ENCODE measurements at places on chromosomes 2 and 18.

- no peak for DNase-seq
Measured at GRCh38 chr18:33616556-33616955, 38.5 kb downstream of the ASXL3 start.

- no peak for DNase-seq
Measured at GRCh38 chr2:82511894-82512293, 1947.2 kb downstream of the SUCLG1 start.

DNA sequence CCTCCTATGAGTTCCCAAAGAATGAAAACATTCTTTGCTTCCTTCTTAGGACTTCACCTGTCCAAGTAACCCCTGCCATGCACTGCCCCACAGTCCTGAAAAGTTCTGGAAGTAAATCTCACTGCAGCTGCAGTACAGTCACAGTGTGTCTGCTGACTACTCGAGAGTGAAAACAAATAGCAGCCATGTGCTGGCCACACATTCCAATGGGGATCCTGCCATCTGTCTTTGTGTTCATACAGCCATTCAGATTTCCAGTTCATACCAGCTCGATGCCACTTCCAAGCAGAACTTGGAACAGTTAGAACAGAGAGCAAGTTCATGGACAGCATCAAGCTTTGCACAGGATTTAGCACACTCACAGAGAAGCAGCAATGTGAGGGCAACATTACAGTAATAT, 629.9 kb upstream of the ACVR2A start:
- DNase-seq = no peak

DNA sequence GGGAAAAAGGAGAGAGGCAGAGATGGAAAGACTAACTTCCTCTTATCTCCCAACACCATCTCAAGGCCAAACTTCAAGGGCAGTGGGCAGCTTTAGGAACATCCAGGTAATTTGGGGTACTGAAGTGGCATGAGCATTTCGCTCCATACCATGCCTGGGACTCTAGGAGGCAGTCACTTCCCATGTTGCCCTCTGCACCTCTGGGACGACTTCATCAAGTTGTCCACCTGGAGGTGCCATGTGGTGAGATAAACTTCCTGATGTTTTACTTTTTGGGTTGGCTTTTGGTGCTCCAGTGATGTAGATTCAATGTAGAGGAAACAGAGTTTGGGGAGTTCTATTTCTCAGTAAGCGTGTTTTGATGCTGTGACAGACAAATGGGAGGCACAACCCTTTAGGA, 56.3 kb upstream of the UPP2 start:
- no peak for DNase-seq

- DNase-seq = no peak
Measured at GRCh38 chr2:202114795-202115194, 41.7 kb downstream of the KIAA2012 start.

All from AG09319 (cell line).